ENCODE measurements at places on chromosomes 11 and 22.
A peak's percentile ranks its signal among the peaks of the same experiment; 100 is the strongest.

DNA sequence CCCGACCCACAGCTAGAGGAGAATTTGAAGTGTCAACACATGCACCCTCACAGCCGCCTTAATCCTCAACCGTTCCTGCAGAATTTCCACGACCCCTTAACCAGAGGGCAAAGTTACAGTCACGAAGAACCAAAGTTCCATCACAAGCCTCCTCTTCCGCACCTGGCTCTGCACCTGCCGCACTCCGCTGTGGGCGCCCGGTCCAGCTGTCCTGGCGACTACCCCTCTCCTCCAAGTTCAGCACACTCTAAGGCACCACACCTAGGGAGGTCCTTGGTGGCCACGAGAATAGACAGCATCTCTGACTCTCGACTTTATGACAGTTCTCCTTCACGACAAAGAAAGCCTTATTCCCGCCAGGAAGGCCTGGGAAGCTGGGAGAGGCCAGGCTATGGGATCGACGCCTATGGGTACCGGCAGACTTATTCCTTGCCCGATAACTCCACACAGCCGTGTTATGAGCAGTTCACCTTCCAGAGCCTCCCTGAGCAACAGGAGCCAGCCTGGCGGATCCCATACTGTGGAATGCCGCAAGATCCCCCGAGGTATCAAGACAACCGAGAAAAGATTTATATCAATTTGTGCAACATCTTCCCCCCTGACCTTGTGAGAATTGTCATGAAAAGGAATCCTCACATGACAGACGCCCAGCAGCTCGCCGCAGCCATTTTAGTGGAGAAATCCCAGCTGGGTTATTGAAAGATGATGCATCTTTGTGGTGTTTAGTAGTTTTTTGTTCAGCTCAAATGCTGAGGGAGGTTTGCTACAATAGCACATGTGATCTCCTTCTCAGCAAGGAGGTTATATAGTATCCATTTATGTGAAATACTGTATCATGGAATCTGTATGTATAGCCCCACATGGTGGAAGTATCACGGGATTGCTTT is 72.1 kb downstream of the ZC3H12C start:
- no peak for DNase-seq

DNA sequence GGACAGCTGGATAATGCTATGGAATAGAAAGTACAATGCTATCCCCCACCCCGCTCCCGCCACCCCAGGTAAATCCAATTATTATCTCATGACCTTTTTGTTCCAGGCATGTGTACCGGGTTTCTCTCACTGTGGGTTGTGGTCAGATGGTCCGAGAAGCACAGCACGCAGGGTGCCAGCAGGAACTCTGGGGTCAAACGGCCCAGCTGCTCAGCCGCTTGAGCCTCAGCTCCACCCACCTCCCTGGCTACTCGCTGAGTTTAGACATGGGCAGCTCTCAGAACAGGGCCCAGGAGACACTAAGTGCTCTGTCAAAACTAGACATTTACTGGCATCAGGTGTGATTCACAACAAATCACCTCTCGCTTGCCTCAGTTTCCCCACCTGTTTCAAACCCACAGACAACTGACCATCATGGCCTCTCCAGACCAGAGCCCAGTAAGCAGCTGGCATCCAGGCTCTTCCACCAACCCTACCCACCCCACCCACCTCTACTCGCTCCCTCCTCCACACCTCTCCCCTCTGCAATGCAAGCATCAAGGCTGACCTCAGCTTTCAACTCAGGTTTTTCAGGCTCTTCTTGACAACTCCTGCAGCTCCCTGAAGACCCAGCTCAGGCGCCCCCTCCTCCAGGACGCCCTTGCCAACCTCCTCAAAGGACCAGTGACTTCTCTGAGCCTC is 13.0 kb upstream of the MFNG start:
- DNase-seq: peak; percentile 25

DNA sequence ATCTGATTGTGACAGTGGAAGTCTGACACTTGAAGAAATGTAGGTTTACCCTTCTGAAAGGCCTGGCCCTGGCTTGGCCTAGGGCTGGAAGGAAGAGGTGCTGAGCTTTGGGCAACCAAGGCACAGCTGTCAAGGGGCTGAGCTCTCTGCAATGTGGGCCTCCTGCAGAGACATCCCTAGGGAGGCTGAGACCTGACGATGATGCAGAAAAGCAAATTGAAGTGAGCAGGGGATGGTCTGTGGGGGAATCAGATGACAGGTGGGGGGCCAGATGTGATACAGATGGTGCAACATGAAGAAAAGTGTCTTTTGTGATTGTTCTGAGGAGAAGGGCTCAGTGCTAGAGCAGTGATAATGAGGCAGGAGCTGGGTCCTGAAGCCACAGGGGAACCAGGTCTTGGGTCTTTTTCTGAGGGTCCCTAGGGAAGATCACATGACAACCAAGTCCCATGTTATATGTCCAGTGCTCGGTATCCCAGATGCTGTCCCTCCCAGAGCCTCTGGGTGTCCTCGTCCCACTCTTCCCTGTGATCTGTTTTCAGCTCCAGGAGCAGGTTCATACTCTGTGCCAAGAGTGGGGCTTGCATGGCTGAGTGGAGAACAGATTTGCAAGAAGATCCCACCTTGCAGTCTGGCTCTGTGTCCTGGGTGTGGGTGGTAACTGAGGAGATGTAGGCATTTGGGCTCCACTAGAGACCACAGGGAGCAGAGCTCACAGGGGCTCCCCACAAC is 79.9 kb upstream of the VPREB1 start:
- DNase-seq: no peak

GRCh38 chr11:995752-996420 is 40.6 kb downstream of the MUC6 start:
- peak; percentile 91 for DNase-seq

- DNase-seq: no peak
Observed at GRCh38 chr11:5013012-5013411, 18.4 kb downstream of the OR51L1 start.

- no peak for DNase-seq
Observed at GRCh38 chr11:103946793-103947545, 89.5 kb upstream of the DDI1 start.
